ENCODE measurements at places on chromosomes 13 and 19.
A peak's percentile ranks its signal among the peaks of the same experiment; 100 is the strongest.

DNA sequence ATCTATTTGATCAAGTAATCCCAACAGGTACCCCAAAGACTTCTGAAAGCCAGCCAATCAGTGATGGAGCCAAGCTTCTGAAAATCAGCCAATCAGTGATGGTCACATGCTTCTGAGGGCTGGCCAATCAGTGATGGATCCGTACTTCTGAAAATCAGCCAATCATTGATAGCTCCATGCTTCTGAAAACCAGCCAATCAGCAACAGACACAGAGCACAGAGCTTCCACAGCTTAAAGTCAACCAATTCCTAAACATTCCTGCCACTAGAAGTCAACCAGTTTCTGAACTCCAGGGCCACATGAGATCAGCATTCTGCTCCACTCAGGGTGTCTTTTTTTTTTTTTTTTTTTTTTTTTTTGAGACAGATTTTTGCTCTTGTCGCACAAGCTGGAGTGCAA is 8.2 kb upstream of the HSD17B14 start:
- DNase-seq = peak; percentile 51

GRCh38 chr13:58085819-58086218 is 454.3 kb downstream of the PCDH17 start:
- peak; percentile 33 for DNase-seq

GRCh38 chr13:79987323-79987722 is 353.6 kb downstream of the SPRY2 start:
- no peak for DNase-seq

- no peak for DNase-seq
These were observed 19.0 kb upstream of the ISYNA1 start for GRCh38 chr19:18456974-18457373.

- no peak for DNase-seq
These were observed 92.4 kb upstream of the SIAH3 start for GRCh38 chr13:45943965-45944364.

DNA sequence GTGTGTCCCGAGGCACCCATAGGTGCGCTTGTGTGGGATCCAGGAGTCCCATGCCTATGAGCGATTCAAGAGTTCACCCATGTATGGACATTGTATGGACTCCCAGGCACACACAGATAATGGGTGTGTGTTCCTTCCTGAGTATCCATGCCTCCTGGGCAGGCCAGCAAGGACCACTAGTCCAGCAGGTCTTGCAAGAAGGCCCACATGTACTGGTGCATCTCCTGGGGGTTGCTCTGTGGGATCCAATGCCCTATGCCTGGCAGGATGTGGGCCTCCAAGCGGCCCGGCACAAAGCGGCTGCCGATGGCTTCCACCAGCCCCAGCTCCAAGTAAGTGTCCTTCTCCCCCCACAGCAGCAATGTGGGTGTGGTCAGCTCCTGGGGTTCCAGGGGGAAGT is 5.0 kb downstream of the EPHX3 start:
- no peak for DNase-seq

DNA sequence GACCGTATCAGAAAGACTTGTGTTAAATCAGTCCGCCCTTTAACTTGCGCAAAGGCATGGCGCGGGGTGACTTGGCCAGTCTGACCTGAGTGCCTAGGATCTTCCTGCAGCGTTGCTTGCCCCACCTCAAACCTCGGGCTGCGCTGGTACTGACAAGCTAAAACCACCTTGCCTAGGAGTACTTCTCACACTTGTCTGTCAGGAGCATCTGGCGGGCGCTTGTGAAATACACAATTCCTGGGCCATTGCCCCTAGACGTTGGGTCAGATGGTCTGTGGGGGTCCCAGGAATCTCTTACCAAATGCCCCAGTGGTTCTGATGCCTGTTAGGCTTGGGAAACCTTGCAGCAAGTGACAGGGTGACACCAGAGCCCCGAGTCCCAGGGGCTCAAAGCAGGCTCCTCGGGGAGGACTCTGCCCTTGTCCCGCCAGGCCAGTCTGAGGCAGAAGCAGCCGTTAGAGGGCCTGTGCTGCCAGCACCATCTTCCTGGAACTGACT is 12.9 kb downstream of the CEBPG start:
- DNase-seq = no peak

DNA sequence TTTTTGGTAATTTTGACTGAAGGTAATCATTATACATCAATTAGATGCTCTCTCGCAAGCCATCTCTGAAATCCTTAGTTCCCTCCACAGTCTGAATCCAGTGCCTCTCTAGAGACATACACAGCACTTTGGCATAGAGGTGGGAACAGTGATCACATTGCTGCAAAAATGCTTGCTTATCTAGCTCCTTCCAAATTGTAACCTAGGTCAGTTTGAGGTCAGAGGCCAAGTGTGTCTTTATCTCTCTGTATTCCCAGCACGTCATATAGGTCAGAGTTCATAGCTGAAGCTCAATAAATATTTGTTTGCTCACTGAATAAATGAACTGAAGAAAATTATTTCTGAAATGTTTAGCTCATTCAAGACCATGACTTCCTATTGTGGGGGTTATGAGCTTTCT is 462.5 kb downstream of the DIAPH3 start:
- DNase-seq = no peak

DNA sequence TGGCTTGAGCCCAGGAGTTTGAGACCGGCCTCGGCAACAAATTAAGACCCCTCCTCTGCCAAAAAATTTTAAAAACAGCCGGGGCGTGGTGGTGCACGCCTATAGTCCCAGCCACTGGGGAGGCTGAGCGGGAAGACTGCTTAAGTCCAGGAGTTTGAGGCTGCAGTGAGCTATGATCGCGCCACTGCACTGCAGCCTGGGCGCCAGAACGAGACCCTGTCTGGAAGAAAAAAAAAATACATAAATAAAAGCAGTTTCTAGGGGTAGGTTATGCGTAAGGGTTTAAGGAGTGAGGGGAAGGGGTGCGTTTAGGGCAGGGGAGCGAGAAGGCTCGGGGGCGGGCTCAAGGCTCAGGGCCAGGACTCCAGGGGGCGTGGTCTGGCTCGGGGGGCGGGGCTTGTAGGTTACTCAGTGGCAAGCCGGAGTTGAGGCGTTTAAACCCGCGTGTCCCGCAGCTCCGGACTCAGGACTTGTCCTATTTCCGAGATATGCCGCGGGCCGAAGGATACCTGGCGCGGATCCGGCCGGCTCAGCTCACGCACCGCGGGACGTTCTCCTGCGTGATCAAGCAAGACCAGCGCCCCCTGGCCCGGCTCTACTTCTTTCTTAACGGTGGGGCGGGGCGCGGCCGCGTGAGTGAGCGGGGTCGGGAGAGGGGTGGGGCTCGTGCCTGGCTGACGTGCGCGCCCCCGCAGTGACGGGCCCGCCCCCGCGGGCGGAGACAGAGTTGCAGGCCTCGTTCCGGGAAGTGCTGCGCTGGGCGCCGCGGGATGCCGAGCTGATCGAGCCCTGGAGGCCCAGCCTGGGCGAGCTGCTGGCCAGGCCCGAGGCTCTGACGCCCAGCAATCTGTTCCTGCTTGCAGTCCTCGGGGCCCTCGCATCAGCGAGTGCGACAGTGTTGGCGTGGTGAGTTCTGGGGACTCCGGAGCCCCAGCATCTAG is 10.7 kb downstream of the SPACA6 start:
- peak; percentile 92 for DNase-seq

GRCh38 chr13:37211487-37211886 is 106.0 kb upstream of the CSNK1A1L start:
- DNase-seq = no peak

- DNase-seq = no peak
These were observed 165.3 kb downstream of the LMO7 start for GRCh38 chr13:75801388-75801945.

GRCh38 chr19:11397089-11397610 is 13.0 kb upstream of the EPOR start:
- DNase-seq = no peak

GRCh38 chr13:113726961-113727411 is 32.0 kb upstream of the TMEM255B start:
- peak; percentile 29 for DNase-seq

- peak; percentile 28 for DNase-seq
These were observed 882.5 kb downstream of the PCDH9 start for GRCh38 chr13:66347486-66348117.

- DNase-seq = no peak
These were observed 11.8 kb upstream of the PRR20A start for GRCh38 chr13:57128909-57129308.

- no peak for DNase-seq
These were observed 484.7 kb downstream of the IRS2 start for GRCh38 chr13:109301726-109302125.

- DNase-seq = no peak
These were observed 22.3 kb downstream of the TEX29 start for GRCh38 chr13:111342721-111343120.

GRCh38 chr13:79660361-79660760 is 179.4 kb downstream of the NDFIP2 start:
- no peak for DNase-seq

- no peak for DNase-seq
These were observed 735.1 kb upstream of the MIR17HG start for GRCh38 chr13:90612391-90612790.

DNA sequence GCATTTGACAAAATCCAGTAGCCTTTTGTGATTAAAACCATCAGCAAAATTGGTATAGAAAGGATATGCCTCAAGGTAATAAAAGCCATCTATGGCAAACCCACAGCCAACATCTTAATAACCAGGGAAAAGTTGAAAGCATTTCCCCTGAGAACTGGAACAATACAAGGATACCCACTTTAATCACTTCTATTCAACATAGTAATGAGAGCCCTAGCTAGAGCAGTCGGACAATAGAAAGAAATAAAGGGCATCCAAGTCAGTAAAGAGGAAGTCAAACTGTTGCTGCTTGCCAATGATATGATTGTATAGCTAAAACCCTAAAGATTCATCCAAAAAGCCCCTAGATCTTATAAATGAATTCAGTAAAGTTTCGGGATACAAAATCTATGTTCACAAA is 1510.3 kb downstream of the PCDH9 start:
- DNase-seq = no peak

DNA sequence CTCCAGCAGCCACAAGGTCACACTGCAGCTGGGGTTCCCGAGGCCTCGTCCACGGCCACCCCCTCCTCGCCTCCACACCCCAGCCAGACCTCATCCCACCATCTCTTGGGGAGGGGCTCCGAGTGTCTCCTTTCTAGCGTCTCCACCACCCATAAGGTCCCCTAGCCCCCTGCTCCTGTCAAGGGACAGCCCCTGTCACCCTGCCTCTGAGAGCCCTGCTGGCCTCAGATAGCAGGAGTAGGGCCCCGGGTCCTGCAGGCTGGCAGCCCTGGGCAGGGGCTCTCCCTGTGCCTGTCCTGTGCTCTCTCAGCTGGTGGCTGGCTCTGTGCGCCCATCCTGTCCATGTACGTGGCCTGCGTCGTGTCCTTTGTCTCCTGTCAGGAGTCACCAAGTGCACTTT is 17.0 kb downstream of the COMP start:
- DNase-seq = no peak

DNA sequence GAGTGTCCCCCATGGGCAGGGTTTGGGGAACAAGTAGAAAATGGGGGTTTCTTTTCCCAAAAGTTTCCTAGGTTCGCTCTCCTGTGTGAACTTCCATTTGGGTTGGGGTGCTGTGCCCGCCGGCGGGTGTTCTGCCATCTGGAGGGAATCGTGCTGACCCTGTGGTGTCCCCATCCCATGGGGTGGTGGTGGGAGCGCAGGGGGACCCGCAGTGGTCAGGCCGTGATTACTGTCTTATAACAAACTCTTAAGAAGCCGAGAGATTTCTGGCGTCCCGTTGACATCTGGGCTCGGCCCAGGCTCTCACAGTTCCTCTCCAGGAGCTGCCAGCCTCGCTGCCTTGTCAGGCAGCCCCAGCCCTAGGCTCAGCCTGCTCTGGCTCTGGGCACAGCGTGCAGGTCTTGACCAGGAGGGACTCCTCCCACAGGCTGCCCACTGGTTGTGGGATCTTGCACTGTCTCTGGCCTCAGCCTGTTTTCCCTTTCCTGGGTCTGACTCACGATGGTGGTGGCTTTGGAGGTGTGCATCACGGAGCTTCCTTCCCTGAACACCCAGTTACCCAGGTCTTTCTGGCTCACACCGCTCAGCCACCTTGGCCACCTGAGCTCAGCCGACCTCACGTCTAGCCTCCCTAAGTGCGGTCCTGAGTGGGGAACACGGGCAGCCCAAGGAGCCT is 34.5 kb downstream of the PLEKHJ1 start:
- DNase-seq = no peak

GRCh38 chr19:29845574-29846176 is 33.9 kb downstream of the CCNE1 start:
- peak; percentile 6 for DNase-seq

GRCh38 chr13:98273824-98274742 is 97.0 kb upstream of the RNF113B start:
- DNase-seq = no peak

DNA sequence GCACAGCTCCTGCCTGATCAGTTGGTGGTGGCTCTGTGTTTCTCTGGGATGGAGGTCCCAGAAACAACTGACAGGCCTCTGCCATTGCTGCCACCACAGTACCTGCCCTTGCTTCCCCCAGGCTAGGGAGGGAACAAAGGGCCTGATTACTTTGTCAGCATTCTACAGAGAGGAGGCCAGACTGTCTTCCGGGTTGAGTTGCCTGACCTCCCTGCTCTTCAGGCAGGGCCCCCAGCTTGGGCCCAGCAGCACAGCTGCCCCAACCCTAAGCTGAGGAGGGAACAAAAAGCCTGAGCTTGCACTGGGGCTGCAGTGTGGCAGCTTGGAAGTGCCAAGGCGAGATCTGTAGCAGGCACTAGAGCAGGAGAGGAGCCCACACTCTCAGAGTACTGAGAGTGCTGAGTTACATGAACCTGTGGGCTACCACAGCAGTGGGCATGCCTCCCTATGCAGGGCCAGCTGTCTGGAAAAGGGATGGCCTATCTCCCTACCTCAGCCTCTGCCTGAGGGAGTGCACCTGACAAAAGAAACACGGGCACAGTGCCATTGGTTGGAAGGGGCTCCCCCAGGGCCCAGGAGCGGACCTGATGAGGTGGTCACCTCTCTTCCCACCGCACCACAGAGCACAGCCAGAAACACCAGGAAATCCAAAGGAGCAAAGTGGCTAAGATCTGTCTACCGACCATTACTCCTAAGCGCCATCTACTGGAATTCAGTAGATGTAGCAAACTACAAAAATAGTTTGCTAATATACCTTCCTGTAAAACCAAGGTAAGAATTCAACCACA is 24.4 kb downstream of the SLC25A15 start:
- peak; percentile 12 for DNase-seq

DNA sequence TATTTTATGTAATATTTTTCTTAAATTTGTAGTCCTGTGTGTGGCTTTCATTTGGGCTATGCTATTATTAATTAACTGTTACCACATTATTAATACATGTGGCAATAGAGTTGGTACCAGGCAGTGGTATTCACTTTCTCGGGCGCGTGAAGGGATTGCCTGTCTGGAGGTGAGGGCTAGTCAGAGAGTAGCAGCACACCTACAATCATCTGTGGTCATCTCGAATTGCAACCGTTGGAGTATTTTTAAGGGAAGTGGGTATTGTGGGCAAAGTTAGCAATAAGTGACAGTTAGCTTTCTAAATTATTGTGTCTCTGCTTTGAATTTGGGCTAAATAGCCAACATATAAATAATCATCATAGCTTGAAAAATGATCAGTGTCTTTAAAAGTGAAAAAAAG is 20.0 kb upstream of the GPR18 start:
- DNase-seq = no peak

GRCh38 chr19:36009220-36009619 is 607 bp upstream of the SYNE4 start:
- peak; percentile 50 for DNase-seq

- no peak for DNase-seq
These were observed 6.6 kb downstream of the CACNA1A start for GRCh38 chr19:13499692-13500091.

All from fibroblast of upper back skin (primary cell).